NCI-H1105 (cell line): ENCODE measurements at places on chromosomes 2 and 18.
A peak's percentile ranks its signal among the peaks of the same experiment; 100 is the strongest.

GRCh38 chr2:56505885-56506284 is 322.1 kb downstream of the CCDC85A start:
- no peak for DNase-seq

GRCh38 chr18:60209042-60209441 is 163.5 kb downstream of the MC4R start:
- no peak for DNase-seq

DNA sequence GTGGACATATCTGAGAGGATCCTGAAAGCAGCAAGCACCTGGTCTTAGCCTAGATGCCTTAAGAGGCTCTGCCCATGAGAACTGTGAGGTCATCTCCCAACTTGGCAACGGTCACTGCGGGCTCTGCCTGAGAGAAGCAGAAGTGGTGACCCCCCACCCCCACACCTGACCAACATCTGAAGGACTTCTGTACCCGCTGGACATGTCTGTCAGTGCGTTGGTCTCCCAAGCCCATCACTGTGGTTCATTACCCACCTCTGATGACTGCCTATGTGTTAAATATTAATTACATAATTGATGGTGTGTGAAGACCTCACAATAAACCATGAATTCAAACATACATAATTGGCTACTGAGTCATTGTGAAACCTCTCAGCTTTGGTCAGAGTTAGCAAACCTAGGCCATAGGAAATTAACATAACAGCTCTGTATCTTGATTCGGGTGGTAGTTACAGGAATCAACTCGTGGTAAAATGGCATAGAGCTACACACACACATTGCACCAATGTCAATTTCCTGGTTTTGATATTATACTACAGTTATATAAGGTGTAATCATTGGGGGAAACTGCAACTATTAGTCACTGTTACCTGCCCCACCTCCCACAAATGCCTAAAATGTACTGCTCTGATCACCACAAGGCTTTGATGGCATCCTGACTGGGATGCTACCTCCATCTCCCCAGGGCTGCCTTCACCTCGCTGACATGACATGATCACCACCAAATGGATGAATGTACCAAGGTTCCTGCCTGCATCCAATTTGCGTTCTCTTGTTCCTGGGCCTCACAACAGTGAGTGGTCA is 4.3 kb upstream of the GALNT1 start:
- DNase-seq = no peak

DNA sequence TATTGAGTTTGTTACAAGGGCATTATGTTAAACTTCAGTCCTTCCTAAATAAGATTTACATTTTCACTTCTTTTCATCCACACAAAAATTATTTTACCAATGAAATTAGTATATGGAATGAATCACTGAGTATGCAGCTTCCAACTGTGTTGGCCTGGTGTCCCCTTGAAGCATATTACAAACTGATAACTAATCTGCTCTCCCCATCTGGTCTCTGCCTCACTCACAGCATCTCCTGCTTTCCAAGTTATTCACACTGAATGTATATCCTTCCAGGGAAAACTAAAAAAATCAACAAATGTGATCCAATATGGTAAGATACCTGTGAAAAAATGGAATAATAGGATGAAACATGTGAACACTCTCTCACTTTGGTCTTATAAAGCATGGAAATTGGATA is 90.0 kb upstream of the NYAP2 start:
- DNase-seq = peak; percentile 67

DNA sequence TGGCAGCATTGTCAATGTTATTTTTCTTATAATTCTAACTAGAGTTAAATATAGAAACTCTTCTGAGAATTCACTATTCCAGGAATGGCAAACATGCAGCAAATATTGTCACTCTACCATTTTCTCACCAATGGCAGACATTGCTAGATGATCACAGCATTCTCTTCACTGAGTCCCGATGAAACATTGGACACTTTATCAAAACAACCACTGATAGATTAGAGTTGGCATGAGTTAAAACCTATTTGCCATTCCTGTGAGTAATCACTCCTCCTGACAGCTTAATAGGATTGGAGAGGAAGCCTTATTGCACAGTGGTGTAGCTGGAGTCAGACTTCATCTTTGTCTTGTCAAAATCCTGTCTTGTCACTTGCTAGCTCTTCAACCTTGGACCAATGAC is 163.9 kb upstream of the THUMPD2 start:
- no peak for DNase-seq

GRCh38 chr18:457140-457519 is 43.4 kb downstream of the COLEC12 start:
- no peak for DNase-seq

DNA sequence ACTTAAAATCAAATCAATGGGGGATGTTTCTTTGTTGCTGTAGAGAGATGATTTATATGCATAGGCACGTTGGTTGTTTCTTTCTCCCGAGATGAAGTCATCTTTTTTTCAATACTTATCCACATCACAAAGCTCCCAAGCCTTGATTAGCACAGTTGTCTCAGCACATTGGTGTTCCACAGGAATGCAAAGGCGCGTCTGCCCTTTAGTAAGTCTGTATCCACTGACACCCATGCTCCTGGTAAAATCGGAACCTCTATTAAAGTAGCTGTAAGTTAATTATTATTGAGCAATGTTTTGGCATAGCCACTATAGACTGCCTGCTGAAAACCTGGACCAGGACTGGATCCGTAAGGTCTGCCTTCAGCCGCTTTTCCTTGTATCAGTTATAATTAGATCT is 77.6 kb upstream of the RBM44 start:
- DNase-seq = no peak

DNA sequence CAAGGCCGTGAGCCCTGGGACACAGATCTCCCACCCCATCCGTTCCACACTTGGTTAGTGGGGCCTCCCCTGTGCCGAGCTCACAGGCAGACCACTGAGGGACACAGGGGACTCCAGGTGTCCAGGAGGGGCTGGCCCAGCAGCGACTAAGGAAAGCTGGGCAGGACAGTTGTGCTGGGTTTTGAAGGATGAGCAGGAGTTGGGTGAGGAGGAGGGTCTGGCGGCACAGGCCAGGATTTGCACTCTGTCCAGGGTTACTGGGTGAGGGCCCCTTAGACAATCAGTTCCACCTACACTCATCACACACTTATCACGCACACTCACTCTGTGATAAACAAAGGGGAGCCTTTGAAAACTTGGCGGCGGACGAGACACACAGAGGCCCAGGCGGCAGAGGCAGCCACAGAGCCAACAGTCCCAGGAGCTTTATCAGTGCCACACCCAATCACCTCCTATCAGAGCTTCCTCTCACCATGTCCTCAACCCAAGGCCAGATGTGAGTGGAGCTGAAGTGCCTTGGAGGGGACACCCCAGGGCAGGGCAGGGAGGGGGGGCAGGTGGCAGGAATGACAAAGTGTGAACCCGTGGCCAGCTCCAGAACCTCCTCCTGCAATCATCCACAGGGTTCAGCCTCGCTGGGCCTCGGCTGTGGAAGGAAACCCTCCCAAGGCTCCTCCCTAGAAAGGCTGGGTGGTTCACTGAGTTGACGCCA is 26.6 kb downstream of the BIN1 start:
- DNase-seq = no peak

DNA sequence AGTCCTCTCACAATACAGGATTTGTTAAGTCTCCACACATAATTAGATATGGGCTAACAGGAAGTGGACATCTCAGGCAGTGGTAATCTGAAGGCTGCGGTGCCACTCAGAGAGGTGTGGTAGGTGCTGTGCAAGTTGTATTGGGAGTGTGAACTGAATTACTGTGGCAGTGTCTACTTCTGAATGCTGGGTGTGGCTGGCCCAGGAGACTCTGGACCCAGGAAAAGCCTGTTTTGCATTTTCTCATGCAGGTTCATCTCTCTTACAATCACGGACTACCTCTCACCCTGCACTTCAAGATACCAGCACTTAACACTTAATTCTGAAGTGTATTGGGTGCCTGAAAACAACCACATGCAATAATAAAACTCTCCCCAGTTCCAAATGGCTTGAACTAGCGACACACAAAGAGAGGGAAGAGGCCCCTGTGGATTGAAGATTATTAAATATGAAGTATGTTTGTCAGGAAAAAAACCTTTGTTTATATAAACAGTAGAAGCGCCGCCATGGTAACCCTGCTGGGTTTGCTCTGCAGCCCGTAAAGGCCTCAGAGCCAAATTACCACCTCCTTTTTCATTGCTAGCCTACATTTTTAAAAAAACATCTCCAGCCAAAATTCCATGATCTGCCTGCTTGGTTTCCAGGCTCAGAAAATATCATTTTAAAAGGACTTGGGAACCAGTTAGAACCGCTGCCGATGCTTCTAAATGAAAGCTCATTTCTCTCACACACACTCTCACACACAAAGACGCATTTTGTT is 77.5 kb downstream of the GFPT1 start:
- DNase-seq = peak; percentile 34

DNA sequence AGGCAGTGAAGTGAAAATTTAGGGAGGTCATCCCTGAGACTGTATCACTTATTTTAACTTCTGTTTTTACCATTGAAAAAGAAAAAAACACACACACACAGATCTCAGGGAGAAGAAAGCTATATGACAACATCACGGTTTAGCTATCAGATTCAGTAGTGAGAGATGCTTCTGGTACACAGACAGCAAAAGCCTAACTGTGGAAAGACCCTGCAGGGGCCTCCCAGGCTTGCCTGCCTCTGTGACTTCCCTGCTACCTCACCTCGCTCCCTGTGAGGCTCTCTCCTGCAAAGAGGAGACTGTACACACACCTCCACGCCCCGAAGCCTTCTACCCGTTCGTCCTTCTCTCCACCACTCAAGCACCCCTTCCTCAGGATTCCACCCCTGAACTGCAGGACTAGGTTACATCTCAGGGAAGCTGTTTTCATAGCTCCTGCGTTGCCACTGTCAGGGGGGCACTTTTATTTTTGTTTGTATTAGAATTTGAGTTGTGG is 86.3 kb downstream of the EPB41L3 start:
- no peak for DNase-seq

GRCh38 chr2:185967335-185967734 is 228.7 kb downstream of the FSIP2 start:
- no peak for DNase-seq

DNA sequence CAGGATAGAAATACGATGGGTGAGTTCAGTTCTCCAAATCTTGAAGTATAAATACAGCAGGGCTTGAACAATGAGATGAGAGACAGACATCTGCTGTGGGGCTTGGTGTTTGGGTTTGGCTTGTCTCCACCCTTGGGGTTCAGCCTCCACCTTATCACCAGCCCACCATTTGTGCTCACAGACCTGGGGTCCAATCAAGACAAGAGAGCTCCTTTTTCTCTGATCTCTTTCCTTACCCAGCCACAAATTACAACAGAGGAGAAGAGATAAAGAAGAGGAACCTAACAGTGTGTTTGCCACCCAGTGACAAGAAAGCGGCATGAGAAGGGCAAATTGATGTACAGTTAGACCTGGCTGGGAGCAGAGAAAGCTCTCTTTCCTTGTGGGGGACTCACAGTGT is 204.5 kb upstream of the CXCR4 start:
- DNase-seq = no peak

DNA sequence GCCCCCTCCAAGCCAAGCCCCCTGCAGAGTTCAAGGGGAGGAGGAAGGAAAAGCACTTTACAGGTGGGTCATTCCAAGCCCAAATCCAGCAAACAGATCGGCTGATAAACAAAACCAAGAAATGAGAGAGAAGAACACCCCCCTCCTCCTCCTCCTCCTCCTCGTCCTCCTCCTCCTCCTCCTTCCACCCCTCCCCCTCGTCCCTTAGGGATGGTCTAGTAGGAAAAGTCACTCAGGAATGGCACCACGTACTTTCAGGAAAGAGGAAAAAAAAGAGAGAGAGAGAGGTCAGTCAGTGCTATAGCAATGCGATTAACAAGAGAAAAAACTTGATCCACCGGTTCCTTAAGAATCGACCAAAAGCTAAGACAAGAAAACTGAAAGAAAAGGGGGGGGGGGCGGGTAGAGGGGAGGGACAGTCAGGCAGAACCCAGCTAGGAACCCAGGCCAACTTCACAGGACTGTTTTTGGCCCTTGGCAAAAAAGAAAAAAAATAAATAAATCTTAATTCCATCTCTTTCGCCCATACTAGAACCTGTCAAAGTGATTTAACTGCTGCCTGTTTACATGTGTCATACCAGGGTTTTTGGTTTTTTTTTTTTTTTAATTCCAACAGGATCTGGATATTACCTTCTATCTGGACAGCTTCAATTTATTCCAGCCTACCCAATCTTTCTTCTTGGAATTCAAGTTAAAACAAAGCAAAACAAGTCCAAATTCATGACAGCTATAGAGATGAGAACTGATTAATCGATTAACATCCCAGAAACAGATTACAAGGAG is 906 bp downstream of the IKZF2 start:
- no peak for DNase-seq

- no peak for DNase-seq
Observed at GRCh38 chr2:70104231-70105111, 17.2 kb downstream of the PCBP1 start.

DNA sequence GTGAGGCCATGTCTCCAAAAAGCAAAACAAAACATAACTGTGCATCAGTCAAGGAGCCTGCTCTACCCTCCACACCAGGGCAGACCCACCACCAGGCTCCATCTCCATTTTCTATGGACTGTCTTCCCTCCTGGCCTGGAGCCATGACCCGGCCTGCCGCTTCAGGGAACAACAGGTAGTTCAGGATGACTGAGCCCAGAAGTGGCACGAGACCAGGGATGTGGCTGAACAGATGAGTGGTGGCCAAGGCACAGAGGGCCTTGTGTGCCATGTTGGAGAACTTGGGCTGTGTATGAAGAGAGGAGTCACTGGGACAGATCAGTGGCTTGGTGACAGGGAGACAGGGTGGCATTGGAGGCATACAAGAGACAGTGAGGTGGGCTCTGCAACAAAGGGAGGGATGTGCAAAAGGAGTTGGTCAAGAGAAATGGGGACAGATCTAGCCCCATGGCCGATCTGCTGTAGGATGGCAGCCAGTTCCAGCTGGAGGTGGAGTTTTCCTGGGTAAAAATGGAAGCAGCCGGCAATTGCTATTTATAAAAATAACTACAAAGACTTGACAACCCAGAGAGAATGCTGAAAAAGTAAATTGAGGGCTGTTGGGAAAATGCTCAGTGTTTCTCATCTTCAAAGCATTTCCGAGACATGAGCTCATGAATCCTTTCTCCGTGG is 35.0 kb downstream of the TMEM177 start:
- no peak for DNase-seq

DNA sequence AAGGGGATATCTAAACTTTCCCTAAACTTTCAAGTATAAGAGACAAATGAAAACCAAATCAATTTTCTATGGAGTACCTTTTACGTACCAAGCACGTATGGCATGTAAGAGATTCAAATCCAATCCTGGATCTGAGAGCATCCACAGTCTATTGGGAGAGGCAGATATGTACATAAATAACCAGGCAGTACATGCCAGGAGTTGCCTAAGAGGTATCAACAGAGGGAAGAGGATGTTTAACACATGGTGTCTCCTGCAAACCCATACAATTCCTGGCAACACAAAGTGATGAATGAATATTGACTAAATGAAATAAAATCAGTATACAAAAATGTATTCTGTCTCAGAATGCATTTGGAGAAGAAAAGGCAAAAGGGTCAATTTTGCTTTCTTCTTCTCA is 116.6 kb downstream of the PIGN start:
- DNase-seq = no peak
